Fibroblast of upper back skin (primary cell): ENCODE measurements at places on chromosomes 1 and 21.

- DNase-seq: no peak
Measured at GRCh38 chr1:1832820-1833219, 54.5 kb upstream of the NADK start.

- no peak for DNase-seq
Measured at GRCh38 chr1:234997896-234998741, 130.5 kb downstream of the TOMM20 start.

DNA sequence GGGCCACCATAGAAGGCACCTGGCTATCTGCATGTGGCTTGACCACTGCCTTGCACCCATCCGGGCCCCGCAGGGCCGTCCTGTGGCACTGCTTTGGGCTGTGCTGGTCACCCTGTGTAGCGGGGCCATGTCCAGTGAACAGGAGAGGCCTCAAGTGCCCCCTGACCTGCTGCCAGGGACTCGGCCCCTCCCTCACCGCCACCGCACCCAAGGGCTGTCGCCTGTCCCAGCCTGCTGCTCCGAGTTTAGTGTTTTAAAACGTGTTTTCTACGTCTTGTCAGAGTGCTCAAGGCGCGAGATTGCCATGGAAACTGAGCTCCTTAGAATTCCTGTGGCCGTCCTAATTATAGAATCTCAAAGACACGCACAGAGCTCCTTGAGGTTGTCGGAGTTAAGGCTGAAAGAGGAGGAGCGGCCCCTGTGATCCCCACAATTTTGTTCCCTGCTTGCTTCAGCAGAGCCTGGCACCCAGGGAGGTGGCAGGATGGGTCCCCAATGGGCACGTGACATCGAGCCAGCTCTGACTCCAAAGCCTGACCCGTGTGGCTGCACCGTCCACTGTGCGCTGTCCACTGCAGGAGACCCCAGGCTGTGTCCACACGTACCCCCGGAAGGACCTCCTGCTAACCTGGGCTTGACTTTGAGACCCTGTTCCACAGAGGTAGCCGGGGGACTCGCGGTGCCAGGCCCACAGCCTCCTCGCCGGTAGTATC, 66.2 kb downstream of the FAAP20 start:
- no peak for DNase-seq

DNA sequence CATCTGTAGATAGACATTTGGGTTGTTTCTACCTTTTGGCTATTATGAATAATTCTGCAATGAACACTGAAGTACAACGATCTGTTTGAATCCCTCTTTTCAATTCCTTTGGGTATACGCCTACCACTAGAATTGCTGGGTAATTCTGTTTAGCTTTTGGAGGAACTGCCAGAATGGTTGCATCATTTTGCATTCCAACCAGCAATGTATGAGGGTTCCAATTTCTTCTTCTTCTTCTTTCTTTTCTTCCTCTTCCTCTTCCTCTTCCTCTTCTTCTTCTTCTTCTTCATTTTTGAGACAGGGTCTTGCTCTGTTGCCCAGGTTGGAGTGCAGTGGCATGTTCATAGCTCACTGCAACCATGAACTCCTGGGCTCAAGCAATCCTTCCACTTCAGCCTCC, 13.8 kb upstream of the THEM5 start:
- DNase-seq: peak; percentile 10

GRCh38 chr1:169115891-169116585, 9.5 kb downstream of the ATP1B1 start:
- DNase-seq: no peak

GRCh38 chr1:42279055-42279454, 56.0 kb downstream of the FOXJ3 start:
- no peak for DNase-seq

- peak; percentile 78 for DNase-seq
Measured at GRCh38 chr21:26448751-26449150, 124.3 kb downstream of the CYYR1 start.

- no peak for DNase-seq
Measured at GRCh38 chr1:237320890-237321289, 278.9 kb downstream of the RYR2 start.

DNA sequence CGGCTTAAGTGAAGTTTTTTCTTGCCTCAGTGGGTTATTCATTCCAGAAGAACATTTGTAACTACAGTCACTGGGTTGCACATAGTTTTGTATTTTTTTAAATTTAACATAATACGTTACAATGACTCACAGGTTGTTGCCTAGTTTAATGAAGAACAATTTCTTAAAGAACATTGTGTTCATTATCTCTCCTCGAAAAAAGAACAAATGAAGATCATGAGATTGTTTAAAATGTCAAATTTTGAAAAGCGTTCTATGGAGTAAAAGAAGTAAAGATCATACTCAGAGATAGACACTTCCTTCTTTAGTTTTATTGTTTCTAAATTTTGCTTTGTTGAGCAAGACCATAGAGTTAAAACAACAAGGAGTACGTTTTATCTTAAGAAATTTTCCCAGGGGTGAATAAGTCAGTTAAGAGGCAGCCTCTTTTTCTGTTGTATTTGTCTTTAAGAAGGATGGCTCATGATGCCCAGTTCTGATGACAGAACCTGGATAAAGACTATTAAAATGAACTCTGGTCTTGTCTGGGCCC, 10.5 kb upstream of the SLAMF1 start:
- no peak for DNase-seq

- DNase-seq: no peak
Measured at GRCh38 chr1:163974120-163974519, 584.9 kb upstream of the PBX1 start.

- no peak for DNase-seq
Measured at GRCh38 chr1:210200124-210200736, 32.4 kb upstream of the SERTAD4 start.

- DNase-seq: peak; percentile 14
Measured at GRCh38 chr1:207847116-207847515, 63.8 kb downstream of the CD34 start.

GRCh38 chr1:94887603-94888171, 39.2 kb downstream of the CNN3 start:
- no peak for DNase-seq

DNA sequence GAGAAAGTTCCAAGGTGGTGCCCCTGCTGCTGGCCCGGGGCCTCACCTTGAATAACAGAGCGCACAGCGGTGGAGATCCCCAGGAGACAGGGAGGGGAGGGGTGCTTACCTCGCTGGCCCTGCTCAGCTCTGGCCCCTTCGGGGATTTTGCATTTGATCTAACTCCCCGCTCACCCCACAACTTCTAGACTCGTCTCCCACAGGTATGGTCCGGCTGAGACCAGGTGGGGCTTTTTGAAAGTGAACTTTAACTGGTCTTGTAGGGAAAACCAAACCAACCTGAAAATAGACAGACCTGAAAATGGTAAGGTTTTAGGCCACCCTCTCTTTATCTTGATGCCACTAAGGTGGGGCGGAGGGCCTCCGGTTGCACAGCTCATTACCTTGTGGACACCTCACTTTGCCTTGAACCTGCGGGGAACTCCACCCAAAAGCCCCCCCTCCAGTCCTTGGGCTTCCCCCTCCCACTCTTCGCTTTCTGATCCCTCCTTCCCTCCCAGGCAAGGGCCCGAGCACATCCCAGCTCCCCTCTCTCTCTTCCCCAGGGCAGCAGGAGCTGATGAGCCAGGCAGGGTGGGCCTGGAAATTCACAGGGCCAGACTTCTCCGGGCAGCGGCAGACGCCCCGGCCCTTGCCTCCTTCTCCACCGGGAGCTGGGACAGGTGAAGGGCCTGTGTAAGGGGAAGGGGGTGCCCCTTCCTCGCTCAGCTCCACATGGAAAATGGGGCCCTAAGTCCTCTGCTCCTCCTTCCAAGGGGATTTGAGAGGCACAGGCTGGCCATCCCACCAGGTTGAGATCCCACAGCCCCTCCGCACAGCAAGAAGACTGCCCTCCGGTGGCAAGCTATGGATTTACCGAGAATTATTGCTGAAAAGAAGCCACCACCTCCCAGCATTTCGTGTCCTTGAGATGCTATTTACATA, 16.1 kb downstream of the TNFRSF8 start:
- DNase-seq: peak; percentile 68

DNA sequence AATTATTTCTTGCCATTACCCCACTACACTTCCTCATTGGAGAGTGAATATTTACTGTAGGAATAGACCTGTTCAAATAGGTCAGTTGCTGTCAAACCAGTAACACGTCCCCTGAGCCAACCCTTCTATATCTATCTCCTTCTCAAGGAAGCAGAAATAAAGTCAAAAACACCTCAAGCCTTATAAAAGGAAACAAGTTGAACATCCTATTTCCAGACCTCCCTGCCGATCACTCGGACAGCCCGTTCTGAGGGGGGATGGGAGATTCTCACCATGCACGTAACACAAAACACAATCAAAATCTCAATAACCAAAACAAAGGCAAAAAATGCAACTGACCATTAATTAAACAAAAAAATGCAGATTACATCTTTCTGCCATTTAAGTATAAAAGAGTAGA, 121.5 kb upstream of the KRTAP19-8 start:
- no peak for DNase-seq

- no peak for DNase-seq
Measured at GRCh38 chr21:15533618-15534017, 196.2 kb upstream of the USP25 start.

- DNase-seq: no peak
Measured at GRCh38 chr1:40986328-40986783, 6.9 kb downstream of the CTPS1 start.

DNA sequence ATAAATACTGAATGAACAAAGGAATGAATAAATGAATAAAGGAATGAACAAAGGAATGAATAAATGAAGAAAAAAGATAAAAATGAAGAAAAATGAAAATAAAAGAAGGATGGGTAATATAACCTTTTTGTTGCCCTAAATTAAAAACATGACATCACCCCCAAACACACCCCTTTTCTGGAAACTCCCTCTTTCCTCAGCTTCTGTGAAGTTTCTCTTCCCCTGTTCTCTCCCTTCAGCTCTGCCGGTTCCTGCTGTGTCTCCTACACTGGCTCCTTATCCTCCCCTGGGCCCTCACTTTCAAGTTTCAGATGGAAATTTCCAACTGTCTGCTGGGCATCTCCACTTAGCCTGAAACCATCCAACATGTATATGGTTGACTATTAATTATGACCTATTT, 37.9 kb downstream of the RAB3B start:
- DNase-seq: no peak

- DNase-seq: peak; percentile 77
Measured at GRCh38 chr1:170659399-170660035, 4.4 kb upstream of the PRRX1 start.

GRCh38 chr1:203871114-203871880, 9.9 kb downstream of the SNRPE start:
- peak; percentile 76 for DNase-seq

- DNase-seq: no peak
Measured at GRCh38 chr1:23824711-23825075, 536 bp downstream of the HMGCL start.

DNA sequence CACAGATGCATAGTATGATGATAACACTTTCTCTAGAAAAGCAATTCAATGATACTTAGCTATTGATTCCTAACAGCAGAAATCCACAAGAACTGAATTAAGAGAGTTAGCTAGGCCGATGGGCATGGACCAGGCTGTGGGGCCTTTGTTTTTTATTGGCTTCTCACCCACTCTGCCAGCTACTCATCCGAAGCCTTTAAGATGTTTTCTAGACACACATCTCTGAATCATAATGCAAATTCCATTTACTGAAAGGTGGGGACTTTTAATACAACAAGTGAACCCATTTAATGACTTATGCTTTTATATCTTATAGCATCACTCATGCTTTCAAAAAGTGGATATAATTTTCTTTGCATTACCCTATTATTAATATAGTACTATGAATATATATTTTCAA, 170.2 kb downstream of the RUNX1 start:
- no peak for DNase-seq

GRCh38 chr1:224431726-224432125, 2.9 kb downstream of the WDR26 start:
- DNase-seq: no peak

DNA sequence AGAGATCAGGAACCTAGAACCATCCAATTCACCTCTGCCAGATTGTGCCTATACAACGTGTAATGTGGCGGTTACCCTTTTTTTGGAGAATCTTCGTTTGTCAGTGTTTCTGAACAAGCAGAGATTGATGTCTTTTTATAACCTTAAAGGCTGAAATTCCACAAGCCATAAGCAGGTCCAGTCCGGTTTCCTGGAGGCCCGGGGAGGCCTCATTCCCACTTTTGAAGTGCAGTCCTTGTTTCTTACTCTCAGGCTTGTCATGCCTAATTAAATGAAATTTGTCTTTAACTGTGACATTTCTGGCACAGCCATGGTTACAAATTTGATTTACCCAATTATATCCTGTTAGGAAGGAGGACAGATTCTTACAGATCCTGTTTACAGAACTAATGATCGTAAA, 27.8 kb downstream of the ZNF362 start:
- DNase-seq: no peak

- no peak for DNase-seq
Measured at GRCh38 chr1:244998717-244999346, 134.5 kb upstream of the HNRNPU start.

DNA sequence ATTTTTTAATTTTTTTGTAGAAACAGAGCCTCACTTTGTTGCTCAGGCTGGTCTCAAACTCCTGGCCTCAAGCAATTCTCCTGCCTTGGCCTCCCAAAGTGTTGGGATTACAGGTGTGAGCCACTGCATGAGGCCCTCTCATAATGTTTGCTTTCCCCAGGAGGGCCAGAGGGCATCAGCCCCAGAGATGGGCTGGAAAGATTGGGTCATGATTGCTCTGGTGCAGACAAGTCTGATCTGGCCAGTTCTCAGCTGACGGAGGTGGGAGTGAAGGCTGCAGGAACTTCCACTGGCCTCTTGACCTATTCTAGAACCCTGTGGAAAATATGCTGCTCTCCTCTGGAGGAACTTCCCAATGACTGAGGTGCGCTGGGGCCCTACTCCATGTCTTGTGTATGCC, 43.4 kb upstream of the RD3 start:
- DNase-seq: no peak

DNA sequence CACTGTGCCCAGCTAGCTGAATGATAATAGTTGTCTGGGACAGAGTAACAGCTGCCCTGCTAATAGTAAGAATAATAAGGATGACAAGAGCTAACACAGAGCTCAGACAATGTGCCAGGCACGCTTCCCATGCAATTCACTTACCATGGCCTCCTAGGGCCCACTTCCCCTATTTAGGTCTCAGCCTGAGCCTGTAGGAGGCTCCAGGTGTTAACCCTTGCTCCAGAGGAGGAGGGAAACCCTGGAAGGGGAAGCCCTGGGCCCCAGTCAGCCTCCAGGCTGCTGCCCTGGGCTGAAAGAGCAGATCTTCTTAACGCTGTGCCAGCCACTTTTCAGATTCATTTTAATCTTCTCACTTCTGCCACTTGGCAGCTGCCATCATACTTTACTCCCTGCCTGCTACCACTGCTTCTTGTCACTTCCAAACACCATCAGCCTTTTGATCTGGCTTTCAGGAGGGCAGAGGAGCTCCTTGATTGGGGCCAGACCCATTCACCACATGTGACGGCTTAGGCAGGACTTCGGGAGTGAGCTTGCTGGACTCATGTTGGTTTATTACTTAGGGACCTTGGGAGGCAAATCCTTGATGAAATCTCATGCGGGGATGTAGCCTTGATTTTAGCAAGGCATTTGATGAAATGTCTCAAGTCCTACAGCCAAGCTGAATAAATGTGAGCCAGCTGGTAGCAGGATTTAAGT, 66.7 kb upstream of the PARP1 start:
- no peak for DNase-seq

- no peak for DNase-seq
Measured at GRCh38 chr1:159289060-159289459, 13.1 kb upstream of the FCER1A start.

- DNase-seq: peak; percentile 72
Measured at GRCh38 chr1:180157108-180157507, 2.4 kb downstream of the QSOX1 start.
